A549 treated with AZD2906 at 1 μM for 4 hours (cell line): ENCODE measurements at places on chromosomes 13 and 19. TPM values are rescaled to one million over a fixed set of nuclear protein-coding genes. Genes with fewer than 3 reads are reported as not detected.

Gene CYP4F11
- 4.6 to 6.7 TPM (median 5.5 TPM) in 5 replicates for total RNA-seq

Gene SH2D3A
- 15.2 to 19.9 TPM (median 19.1 TPM) in 5 replicates for total RNA-seq

Gene COX7A1
- not detected in 5 replicates for total RNA-seq

Gene FCHO1
- total RNA-seq = 17.6 to 21.4 TPM (median 18.4 TPM) in 5 replicates
